Stimulated activated CD8-positive, alpha-beta memory T cell treated with anti-CD3 and anti-CD28 coated beads, Interleukin-4, amount 100 ng/mL, for 1 hour (primary cell): ENCODE measurements at places on chromosomes 1 and 21.

DNA sequence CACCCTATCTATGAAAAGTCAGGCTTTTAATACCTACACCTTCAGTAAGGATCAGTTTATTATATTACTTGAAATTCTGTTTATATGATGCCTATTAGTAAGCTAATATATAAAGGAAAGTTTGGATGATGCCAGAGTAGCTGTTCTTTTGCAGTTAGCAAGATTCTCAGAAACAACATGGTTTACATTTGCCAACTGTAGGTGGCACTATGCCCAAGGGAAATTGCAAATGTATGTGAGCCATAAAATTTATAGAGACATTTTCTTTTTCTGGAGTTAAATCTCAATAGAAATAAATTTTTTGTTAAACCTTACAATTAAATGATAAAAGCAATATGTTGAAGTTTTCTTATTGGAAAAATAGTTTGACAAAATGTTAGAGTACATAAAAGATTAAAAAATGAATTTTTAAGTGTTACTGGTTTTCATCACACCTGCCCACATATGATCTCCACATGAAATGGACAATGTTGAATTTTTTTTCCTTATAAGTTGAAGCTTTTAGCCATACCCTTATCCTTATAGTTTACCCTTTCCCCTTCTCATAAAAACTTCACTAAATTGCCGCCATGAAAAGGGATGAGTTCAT lies 32.1 kb upstream of the EPHX4 start:
- DNase-seq: no peak

- DNase-seq: no peak
Measured at GRCh38 chr1:44571712-44572571, 102.3 kb downstream of the TMEM53 start.

- no peak for DNase-seq
Measured at GRCh38 chr1:54577612-54578011, 29.6 kb downstream of the ACOT11 start.

GRCh38 chr1:37761416-37762095 lies 3.4 kb downstream of the EPHA10 start:
- DNase-seq: no peak

DNA sequence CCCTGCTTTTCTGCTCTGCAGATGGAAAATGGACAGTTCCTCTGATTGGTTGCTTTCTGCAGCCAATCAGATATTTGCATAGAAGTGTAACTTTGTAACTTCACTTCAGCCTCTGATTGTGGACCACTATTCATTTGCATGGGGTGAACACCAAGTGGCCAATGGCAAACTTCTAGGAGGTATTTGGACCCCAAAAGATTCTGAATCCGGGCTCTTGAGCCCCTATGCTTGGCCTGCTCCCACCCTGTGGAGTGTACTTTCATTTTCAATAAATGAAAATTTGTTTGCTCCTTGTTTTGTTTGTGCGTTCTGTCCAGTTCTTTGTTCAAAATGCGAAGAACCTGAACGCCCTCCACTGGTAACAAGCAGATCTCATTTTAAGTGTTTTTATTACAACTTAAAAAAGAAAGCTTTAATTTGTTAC lies 6.4 kb upstream of the GSTM4 start:
- no peak for DNase-seq

GRCh38 chr1:53526451-53527101 lies 67.4 kb downstream of the DMRTB1 start:
- no peak for DNase-seq

GRCh38 chr1:90346757-90347156 lies 351.8 kb downstream of the ZNF326 start:
- DNase-seq: no peak

DNA sequence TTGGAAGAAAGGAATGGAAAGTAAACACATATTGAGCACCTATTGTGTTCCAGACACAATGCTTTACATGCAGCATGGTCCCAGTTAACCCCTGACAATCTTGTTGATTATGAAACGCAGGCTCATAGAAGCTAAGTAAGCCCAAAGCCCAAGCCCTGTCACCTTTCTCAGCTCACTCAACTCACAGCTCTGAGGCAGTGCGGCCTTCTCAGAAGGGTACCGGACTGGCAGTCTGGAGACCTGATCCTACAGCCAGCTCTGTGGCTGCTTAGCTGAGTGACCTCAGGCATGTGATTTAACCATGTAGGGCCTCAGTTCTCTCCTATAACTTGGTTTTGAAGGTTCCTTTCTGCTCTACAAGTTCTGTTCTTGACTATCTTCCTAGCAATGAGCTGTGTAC lies 464 bp upstream of the RNASEL start:
- DNase-seq: no peak

DNA sequence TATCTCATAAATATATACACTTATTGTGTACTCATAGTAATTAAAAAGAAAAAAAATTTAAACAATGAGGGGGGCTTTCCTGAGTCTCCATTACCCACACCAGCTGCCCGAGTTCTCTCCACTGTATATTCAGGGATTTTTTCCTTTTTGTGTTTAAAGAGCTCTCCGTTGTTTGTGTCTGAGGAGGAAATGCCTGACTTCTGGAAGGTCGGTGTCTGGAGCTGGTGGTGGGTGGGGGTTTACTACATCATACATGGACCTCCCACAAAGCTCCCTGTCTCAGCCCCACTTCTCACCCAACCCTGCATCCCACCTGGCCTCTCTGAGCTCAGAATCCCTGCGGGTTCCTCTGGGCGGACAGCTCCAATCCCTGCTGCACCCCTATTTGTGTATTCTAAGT lies 64.1 kb upstream of the ETV3 start:
- no peak for DNase-seq

- no peak for DNase-seq
Measured at GRCh38 chr1:10031461-10031860, 1.3 kb upstream of the UBE4B start.

DNA sequence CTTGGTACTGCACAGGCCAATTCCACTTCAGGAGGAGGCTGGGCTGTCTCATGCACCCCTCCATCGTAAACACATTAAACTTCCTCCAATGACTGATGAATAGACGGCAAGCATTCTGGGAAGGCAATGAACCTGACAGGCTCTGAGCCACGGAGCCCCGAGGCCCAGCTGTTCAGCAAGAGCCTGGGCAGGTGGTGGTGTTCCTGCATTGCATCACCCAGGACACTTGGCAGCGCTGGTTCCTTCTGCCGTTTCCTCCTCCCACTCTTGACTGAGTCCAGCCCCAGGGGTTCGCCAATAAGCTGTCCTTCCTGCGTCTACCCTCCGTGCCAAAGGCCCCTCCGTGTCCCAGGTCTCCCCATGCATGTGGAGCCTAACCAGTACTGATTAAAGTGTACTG lies 109.8 kb downstream of the JAK1 start:
- no peak for DNase-seq

DNA sequence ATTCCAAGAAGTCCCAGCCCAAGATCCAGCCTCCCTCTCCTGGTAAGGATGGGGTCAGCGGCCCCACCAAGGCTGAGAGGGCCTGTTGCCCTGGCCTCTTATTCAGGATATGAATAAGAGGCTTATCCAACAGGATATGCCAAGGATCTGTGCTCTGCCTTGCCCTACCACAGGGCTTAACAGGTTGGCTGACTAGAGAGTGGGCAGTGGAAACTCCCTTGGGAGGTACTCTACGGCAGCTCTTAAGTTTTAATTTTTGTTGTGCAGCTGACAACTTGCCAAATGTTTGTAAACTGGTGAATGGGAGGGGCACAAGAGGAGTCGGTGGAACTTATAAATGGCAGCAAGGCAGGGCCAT lies 16.5 kb upstream of the PIGV start:
- no peak for DNase-seq

- no peak for DNase-seq
Measured at GRCh38 chr21:15212206-15212605, 147.4 kb upstream of the NRIP1 start.

DNA sequence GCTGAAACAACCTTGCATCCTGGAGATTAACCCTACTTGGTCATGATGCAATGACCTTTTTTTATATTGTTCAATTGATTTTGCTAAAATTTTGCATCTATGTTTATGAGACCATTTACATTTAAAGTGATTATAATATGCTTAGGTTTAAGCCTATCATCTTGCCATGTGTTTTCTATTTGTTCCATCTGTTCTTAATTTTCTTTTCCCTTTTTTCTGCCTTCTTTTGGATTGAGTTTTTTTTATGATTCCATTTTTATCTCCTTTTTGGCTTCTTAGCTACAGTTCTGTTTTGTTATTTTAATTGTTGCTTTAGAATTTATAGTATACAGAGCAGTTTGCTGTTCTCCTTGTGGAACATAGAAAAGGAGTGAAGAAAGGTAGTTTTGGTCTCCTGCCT lies 385.1 kb upstream of the USP24 start:
- DNase-seq: no peak

DNA sequence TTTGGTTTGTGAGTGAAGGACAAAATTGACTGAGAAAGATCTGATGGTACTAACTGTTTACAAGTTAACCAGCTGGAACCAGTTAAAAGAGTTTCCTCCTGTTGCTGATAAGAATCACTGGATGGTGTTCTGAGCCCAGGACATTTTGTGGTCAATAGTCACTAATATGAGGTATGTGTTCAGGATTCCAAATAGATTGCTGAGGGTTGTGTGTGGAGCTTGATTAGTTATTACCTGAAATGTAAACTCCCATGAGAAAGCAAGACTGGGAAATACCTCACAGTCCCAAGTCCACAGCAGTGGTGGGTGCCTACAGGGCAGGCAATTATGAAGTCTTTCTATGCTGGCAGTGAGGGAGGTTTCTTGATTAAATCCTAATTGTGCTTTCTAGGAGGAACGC lies 164.6 kb downstream of the DNM3 start:
- no peak for DNase-seq

DNA sequence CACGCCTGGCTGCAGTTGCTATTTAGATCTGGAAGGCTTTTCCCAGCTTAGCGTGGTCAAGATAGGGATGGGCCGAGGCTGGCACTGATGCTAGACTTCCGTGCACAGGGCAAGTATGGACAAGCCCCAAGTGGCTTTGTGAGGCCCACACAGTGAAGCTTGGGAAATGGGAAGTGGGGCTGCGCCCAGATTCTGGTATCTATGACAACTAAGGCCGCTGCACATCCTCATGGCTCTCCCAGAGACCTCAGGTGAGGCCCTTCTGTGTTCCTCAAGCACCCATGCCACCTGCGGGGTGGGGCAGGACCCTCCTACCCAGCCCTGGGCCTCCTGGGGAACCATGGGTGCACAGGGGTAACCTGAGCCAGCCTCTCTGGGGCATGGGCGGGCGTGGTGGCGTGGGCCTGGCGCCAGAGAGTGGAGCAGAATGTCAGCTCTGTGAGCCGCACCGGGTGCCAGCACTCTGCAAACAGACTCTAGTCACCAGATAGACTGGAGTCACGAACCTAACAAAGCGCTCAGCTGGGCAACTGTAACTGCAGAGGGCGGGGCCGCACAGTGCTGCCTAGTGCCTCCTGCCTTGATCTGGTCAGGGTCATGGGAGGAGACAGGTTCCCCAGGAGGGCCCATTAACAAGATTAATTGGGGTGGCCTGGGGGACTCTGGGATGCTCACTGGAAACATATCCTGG lies 46.4 kb downstream of the ELF3 start:
- no peak for DNase-seq

- no peak for DNase-seq
Measured at GRCh38 chr1:106680776-106681344, 375.6 kb upstream of the PRMT6 start.

GRCh38 chr21:22927469-22927868 lies 1929.3 kb downstream of the NCAM2 start:
- DNase-seq: no peak

- DNase-seq: no peak
Measured at GRCh38 chr1:32127409-32128198, 19.7 kb downstream of the KPNA6 start.

- DNase-seq: no peak
Measured at GRCh38 chr1:1435911-1436629, 580 bp downstream of the VWA1 start.

GRCh38 chr1:182781841-182782586 lies 7.6 kb upstream of the NPL start:
- peak; percentile 20 for DNase-seq

GRCh38 chr1:81551946-81552345 lies 248.8 kb upstream of the ADGRL2 start:
- no peak for DNase-seq

DNA sequence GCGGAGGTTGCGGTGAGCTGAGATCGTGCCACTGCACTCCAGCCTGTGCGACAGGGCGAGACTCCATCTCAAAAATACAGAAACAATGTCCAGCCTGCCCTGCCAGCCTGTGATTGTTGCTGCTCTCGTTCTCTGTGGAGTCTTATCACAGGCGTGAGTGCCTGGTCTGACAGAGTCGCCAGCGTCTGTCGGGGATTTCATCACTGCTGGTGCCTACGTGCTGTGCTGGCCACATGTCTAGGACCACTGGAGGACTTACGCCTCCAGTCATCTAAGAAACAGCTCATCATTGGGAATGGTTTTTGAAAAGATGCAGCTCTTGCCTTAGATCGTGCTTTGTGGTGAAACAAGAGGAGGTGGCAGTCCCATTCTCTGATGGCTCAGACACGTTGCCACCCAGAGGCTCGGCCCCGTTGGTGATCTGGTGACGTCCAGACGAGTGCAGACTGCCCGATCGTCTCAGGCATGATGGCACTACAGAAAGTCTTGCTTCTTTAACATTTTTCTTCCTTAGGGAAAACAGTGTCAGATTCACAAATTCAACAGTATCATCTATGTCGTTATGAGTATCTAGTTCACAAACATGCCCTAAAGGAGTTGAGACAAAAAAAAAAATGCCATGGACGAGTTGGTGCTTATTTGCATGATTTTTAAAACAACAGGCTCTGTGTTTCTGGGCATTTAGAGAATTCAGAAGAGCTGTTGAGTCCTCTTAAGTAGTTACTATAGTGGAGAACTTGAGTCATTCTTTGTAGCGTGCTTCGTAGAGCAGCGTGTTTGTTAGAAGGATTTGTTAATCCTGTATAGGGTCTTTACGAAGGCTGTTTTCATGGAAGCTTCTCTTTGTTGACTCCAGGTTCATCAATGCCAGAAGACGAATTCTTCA lies 47.5 kb downstream of the CBS start:
- no peak for DNase-seq

DNA sequence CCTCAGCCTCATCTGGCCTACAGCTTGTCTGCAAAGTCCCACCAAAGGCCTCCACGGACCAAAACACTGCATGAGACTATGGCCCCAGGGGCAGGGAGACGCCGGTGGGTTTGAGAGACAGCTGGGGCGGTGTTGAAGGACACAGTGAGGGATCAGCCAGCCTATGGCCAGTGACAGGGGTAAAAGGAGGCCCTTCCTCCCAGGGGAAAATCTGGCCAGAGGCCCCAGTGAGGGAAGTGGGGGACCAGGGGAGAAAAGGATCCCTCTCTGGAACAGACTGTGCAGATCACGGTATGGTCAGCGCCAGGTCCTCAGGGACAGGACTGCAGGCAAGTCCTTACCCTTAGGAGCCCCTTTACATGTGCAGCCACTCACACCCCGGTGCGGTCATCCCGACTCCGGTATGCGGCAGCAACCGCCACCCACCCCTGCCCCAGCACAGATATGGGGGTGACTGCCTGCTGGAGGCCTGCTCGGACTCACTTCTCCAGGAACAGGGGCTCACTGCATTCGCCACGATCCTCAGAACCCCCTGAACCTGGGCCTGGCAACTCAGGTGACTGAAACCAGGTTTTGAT lies 1.3 kb downstream of the CERS2 start:
- no peak for DNase-seq

- no peak for DNase-seq
Measured at GRCh38 chr1:234241941-234242490, 131.2 kb upstream of the COA6 start.
